ENCODE measurements at places on chromosomes 13 and 19. TPM values are rescaled to one million over a fixed set of nuclear protein-coding genes. Genes with fewer than 3 reads are reported as not detected.

GRCh38 chr13:45109102-45109720, 11.1 kb upstream of the GTF2F2 start:
- DNase-seq = no peak

DNA sequence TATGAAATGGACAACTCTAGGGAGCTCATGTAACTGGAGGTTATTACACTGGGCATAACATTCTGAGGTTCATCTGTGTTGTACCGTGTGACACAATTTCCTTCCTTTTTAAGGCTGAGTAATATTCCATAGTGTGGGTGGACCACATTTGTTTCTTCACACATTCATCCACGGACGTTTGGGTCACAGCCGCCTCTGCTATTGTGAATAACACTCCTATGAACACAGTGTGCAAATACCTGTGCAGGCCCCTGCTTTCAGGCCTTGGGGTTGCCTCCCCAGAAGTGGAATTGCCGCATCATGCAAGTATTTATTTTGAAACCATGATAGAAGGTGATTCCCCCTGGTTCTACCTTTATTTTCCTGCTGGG, 63.4 kb upstream of the MCF2L start:
- DNase-seq = no peak

DNA sequence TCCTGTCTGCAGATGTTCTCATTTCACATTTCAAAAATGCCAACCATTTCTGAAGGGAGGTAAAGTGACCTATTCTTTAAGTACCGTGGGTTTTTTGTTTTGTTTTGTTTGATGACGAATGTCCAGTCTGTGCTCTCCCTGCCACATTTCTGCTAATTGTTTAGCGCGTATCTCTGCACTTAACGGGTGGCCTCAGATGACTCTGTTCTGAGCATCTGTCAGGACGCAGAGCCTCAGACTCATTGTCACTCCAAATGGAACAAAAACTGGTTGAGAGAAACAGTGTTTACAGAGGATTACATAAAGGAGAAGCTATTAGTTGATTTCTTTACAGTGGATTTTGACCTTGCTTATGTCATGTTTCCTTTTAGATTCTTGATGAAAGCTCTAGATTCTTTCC, 23.7 kb downstream of the TPP2 start:
- DNase-seq = no peak

DNA sequence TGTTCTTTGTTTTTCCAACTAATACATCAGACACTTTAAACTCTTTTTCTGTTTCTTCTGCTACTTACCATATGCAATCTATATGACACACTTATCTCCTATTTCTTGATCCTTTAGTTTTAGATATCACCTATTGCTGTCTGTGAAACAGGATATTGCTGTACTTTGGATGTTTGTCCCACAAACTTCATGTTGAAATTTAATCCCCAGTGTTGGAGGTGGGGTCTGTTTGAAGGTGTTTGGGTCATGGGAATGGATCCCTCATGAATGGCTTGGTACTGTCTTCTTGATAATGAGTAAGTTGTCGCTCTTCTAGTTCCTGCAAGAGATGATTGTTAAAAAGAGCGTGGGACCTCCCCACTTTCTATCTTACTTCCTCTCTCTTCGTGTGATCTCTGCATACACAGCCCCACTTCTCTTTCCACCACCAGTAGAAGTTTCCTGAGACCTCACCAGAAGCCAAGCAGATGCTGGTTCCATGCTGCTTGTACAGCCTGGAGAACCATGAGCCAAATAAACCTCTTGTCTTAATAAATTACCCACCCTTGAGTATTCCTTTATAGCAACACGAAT, 244.2 kb downstream of the NHLRC3 start:
- no peak for DNase-seq

DNA sequence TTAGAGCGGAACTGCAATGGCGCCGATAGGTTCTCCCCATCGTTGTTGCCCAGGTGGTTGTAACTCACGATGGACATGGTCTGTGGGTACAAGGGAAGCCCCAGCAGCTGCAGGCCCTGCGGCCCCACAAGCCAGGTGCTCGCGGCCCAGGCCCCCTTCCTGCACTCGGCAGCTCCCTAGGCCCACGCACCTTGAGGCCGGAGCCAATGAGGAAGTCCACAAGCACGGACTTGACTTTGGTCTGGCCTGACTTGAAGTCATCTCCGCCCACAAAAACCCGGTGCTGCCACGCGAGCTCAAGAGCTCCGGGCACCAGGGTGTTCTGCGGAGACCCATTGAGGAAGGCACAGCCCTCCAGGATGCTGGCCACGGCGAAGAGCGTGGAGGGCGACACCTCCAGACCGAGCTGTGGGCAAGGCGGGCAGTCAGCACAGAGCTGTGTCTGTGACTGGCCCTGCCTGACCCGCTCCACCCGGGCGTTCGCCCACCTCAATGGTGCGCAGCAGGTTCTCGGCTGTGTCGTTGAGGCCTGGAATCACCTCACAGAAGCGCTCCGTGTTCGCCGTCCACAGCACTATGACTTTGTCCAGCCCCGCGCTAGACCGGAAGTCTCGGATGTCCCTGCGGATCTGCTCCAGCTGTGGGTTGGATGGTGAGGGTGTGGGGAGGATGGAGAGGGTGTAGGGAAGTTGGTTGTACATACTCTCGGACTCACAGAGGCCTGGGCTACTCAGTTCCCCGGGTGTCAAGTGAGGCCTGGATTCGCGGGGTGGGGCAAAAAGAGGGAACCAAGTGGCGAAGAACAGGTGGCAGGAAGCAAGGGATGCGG, 1.9 kb downstream of the ISYNA1 start:
- DNase-seq = no peak

GRCh38 chr19:43351998-43352746, 1.3 kb upstream of the CD177 start:
- DNase-seq = no peak

GRCh38 chr13:111368091-111368490, 47.6 kb downstream of the TEX29 start:
- no peak for DNase-seq

DNA sequence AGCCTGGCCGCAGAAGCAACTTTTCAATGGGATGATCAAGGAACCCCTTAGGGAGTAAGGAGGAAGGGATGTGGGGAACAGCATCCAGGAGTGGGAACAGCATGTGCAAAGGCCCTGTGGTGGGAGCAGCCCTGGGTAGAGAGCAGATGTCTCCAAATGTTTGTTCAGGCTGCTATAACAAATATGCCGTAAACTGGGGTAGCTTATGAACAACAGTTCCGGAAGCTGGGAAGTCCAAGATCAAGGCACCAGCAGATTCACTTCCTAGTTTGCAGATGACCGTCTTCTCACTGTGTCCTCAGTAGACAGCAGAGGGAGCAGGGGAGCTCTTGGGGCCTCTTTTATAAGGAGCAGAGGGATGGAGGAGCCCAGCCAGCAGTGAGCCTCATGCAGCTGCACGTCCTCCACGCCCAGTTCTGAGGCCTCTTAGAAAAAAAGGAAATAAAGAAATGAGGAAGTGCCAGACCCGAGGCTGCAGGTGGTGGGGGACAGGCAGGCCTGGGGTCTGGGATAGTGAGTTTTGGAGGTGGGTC, 4.2 kb upstream of the LRRC25 start:
- peak; percentile 63 for DNase-seq

DNA sequence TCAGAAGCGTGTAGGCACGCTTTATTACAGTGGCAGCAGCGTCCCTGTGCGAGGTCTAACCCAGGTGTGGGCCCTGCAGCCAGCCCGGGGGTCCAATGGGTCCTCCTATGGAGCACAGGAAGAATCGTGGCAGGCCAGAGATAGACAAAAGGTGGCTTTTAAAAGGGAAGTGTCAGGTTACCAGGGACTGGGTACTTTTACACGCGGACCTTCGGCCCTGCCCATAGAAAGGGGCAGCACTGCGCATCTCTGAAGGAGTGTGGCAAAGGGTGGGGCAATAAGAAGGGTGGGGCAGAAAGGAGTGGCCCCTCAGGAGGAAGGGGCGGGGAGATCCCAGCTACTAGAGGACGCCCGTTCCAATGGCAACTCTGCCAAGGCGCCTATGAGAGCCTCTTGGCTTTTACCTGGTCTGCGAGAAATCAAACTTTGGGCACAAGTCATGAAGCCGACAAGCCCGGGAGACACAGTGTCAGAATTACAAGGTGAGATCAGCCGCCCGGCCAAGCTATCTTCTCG, 1419.8 kb downstream of the UQCRFS1 start:
- peak; percentile 66 for DNase-seq

- no peak for DNase-seq
Measured at GRCh38 chr19:58203814-58204475, 21.1 kb downstream of the ZNF274 start.

DNA sequence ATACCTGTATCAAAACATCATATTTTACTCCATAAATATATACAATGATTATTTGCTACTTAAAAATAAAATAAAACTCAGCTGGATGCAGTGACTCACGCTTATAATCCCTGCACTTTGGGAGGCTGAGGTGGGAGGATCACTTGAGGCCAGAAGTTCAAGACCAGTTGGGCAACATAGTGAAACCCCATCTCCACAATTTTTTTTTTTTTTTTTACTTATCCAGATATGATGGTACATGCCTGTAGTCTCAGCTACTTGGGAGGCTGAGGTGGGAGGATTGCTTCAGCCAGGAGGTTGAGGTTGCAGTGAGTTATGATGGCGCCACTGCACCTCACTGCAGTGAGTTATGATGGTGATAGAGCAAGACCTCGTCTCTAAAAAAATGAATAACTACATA, 22.4 kb downstream of the POU2F2 start:
- DNase-seq = no peak

DNA sequence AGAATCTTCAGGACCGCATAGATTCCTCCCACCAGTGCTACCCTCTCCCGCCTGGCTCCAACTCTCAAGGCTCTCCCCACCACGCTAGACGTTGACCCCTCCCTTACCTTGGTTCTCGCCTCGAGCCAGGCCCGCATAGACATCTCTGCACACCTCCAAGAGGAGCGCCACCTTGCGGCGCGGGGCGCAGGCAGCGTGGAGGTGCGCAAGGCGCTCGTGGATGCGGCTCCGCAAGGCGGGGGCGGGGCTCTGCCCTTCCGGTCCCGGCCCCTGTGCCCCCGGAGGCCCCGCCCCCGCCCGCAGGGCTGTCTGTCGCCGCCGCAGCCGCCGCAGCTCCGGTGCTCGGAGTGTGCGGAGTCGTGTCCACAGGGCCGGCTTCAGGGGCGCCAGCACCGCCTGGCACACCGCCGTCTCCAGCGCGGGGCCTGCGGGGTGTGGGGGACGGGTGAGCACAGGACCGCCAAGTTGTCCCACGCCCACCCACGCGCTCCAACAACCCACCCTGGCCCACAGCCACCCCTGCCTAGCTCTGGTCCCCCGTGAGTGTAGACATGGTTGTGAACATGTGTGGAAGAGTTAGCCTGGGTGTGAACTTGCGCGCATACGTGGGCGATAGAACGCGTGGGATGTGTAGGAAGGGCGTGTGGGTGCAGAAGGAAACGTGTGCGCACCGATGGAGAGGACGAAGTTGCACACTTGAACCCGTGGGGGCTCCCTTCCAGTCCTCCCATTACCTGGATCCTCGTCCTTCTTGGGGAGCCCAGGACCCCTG, 8.1 kb downstream of the RINL start:
- peak; percentile 89 for DNase-seq

GRCh38 chr19:50897191-50897607, 14.0 kb downstream of the KLK4 start:
- no peak for DNase-seq

- no peak for DNase-seq
Measured at GRCh38 chr13:109200556-109200955, 571.1 kb downstream of the MYO16 start.

DNA sequence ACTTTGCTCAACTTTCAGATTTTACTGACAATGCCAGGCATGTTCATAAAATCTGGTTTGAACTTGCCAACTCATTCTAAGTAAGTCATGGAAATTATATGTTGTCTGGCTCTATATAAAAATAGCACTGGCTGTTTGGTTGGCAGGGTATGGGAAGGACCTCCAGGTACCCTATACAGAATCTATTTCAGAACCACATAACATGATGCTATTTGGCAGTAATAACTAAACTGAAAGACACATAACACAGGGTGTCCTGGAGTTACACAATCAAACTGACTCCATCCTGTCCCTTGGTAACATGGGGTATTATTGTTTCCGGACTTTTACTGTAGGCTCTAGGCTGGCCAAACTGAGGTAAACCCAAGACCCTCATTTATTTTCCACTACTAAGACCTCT, 248.8 kb downstream of the RGCC start:
- no peak for DNase-seq

- DNase-seq = no peak
Measured at GRCh38 chr19:28494461-28494860, 718.5 kb downstream of the UQCRFS1 start.

GRCh38 chr13:21984156-21984555, 313.3 kb downstream of the FGF9 start:
- DNase-seq = no peak

GRCh38 chr19:681029-682019, 5.1 kb downstream of the FSTL3 start:
- peak; percentile 55 for DNase-seq

GRCh38 chr19:7916103-7916954, 1.7 kb downstream of the TGFBR3L start:
- DNase-seq = no peak

GRCh38 chr13:90738881-90739280, 608.6 kb upstream of the MIR17HG start:
- no peak for DNase-seq

- DNase-seq = no peak
Measured at GRCh38 chr19:46385636-46386035, 27.7 kb downstream of the CCDC8 start.

- DNase-seq = no peak
Measured at GRCh38 chr13:52414963-52415362, 9.0 kb upstream of the THSD1 start.

- DNase-seq = no peak
Measured at GRCh38 chr19:8695501-8695900, 3.1 kb downstream of the ACTL9 start.

DNA sequence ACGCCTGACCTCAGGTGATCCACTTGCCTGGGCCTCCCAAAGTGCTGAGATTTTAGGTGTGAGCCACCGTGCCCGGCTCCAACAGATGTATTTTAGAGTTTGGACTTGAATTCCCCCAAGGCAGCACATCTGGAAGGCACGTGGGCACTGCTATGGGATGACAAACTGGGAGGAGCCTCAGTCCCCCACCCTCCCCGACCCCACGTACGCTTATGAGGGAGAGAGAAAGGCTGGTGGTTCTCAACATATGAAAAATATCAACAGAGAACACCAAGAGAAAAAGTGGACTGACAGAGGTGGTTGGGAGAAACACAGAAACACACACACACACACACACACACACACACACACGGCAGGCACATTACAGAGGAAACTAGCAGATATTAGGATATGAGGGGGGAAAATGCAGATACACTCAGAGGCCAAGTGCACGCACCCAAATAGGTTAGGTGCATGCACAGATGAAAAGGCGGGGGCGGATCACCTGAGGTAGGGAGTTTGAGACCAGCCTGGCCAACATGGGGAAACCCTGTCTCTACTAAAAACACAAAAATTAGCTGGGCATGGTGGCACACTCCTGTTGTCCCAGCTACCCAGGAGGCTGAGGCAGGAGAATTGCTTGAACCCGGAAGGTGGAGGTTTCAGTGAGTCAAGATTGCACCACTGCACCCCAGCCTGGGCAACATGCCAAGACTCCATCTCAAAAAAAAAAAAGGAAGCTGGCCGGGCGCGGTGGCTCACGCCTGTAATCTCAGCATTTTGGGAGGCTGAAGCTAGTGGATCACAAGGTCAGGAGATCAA, 3.2 kb downstream of the STX10 start:
- no peak for DNase-seq

Gene ZNF541
- 0.99 TPM for total RNA-seq

Gene RSPH6A
- total RNA-seq = not detected

Gene LILRB5
- total RNA-seq = 5.7 TPM

Gene ZNF582
- 4.4 TPM for total RNA-seq

Gene SERTAD1
- total RNA-seq = 9.2 TPM

Gene CYP4F3
- total RNA-seq = not detected

Gene IZUMO4
- total RNA-seq = 2.8 TPM

Gene ZNF611
- total RNA-seq = 7.0 TPM

Gene MBD3L3
- total RNA-seq = not detected

Gene ZNF580
- 11.8 TPM for total RNA-seq

Gene PDX1
- total RNA-seq = not detected

Gene ZNF524
- total RNA-seq = 15.6 TPM
